ENCODE measurements at places on chromosomes 3 and 15.

- DNase-seq: no peak
These were observed 170.1 kb downstream of the IL5RA start for GRCh38 chr3:2940062-2940461.

DNA sequence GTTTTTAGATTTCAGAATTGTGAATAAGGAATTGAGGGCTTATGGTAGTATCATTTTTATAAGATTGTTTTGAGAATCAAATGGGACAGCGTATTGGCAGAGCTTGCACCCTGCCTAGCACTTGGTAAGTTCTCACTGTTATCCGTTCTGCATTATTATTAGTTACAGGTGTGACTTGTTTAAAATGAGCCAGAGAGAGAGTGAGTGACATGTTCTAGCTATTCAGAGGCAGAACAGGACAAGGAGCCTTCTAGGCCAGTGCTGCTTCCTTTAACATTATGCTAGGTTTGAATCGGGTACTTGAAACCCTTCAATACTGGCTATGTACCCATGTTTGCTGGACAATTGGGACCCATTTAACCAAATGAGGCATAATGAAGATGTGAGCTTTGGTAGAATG lies 133.7 kb downstream of the FILIP1L start:
- no peak for DNase-seq

DNA sequence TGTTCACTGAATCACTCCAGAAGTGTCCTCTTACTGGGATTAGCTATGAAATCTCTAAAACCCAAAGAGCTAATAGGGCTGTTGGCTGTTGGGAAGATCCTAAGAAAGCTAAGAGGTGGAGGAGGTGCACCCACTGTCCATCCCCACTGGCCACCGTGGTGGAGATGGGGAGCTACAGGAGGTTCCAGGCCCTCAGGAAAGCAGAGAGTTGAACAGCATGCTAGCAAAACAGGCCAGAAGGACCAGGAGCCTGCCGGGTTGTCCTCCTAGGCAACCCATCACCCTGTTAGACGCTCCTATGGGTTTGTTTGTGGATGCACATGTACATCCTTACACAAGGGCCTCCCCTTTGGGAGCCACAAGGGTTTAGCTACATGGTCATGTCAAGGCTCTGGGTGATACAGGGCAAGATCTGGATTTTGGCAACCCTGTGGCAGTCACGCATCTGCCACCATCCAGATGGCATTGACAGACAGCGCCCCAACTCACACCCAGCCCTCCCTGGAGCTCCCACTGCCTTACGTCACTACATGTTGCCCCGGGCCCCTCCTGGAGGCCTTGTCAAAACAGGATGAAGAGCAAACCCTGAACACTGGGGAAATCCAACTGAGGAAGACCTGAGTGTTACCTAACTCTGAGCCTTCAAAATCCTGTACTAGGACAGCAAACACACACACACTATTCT lies 208.1 kb downstream of the SLCO3A1 start:
- no peak for DNase-seq

- DNase-seq: no peak
These were observed 13.4 kb upstream of the HCN4 start for GRCh38 chr15:73382115-73382514.

DNA sequence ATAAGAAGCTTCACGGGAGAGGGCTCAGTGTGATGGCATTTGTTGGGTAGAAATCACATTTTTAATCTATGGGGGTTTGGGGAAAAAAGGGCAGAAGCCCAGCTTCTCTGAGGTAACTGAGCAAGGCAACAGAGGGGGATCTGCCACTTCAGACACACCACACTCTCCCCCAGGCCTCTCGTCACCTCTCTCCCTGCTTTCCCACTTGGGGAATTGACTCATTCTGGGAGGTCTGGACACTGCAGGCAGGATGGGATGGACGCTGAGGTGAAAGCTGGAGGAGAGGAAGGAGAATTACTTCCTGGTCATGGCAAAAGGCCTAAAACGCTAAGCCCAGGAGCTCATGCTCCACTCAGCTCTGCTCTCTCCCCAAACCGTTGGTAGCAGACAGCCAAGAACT lies 33.2 kb downstream of the MYO5C start:
- no peak for DNase-seq

GRCh38 chr3:147361454-147362420 lies 44.6 kb downstream of the ZIC4 start:
- DNase-seq: peak; percentile 71

DNA sequence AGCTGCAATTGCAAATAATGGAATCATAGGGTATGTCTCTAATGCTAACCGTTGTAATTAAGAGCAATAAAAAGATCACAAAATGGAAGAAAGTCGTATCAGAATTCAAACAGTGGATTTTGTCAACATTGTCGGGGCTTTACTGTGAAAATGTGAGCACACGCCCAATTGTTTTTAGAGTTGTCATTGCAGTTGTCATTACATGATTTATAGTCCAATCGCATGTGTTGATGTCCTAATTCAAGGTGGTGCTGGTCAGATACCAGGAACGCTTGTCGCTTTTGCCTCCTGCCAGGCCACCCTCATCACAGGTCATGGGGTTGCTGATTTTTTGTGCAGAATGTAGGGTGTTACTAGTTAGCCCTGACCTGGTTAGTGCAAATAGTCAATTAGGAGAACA lies 16.2 kb downstream of the TRPM1 start:
- DNase-seq: no peak

DNA sequence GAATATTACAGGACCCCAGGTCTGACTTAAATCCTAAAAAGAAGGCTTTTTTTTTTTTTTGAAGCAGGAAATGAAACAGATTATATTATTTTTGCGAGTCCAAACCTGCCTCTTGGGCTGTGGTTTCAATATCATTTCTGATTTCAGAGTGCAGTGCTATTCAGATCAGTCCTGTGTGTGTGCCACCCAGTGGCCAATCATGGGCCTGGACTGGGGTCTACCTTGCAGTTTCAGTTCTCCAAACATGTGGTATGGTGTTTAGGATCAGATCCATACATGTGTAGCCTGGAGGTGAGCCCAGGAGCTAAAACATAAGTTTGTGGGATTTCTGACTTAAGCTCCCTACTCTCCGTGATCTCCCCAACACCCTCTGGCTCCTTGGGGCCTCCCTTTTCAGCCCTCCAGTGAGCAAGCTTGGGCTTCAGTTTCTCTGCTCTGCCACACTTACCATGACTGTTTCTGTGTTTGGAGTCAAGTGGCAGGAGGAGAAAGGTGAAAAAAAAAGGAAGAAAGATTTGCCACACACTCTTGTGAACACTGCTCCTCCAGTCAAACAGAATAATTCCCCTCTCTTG lies 12.1 kb upstream of the THSD4 start:
- DNase-seq: no peak

DNA sequence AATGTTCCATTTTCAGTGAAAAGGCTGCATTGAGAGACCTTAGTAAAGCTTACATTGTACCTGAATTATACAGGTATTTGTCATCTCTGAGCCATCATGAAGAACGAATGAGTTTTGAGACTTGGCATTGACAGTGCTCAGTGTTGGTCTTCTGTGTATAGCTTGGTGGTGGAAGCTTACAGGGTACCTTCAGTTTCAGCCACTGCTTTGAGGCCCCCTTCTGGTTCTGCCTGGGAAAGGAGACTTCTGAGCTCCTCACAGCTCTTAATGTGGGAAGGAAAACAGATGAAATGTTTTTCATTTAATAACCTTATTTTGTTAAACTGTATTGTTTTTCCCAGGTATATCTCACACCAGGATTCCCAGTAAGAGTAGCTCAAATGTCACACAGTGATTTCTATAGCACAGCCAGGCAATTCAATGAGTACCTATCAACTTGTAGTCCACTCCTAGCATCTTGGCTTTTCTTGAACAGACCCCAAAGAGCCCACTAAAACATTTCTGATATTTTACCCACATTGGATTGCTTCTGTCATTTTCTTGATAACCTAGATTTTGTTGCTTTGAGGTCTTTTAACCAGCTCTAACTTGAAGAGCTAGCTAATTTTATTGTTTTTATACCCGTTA lies 5.6 kb downstream of the SERPINI1 start:
- peak; percentile 75 for DNase-seq

GRCh38 chr3:39205919-39206516 lies 13.6 kb upstream of the XIRP1 start:
- DNase-seq: no peak

DNA sequence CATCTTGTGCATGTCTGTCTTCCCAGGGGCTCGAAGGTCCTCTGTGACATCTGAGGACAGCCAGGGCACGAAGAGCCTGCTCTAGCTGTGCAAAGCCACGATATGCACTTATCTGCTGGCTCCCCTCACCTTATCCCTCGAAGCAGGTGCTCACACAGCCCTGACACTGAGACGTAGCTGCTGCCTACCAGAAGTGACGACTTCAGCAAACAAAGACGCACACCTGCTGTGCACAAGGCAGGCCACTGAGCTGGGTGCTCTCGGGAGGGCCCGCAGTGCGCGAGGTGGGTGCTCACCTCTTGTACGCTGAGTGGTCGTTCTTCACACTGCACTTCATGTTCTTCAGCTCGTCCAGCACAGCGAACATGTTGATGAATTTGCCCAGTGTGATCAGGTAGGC lies 37.3 kb downstream of the CYFIP1 start:
- no peak for DNase-seq

GRCh38 chr15:95169541-95170459 lies 938.4 kb downstream of the MCTP2 start:
- no peak for DNase-seq

GRCh38 chr3:19348941-19349564 lies 200.7 kb downstream of the KCNH8 start:
- DNase-seq: peak; percentile 48

GRCh38 chr3:28022916-28023315 lies 218.5 kb upstream of the CMC1 start:
- DNase-seq: no peak

DNA sequence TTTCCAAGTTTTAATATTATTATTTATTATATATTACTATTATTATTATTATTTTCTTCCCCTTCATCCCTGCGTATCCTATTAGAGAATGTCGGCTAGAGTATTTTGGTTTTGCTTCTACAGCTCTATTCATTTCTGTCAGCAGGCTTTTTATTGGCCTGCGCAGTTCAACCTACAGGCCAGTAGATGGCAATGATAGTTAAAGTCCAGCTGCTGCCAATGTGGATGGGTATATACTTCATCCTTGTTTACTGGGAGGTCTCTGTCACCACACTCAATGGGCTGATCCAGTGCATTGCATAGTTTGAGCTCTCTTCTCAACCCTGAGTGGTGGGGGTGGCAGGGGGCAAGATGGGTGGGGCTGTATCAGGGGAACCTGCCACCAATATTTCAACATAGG lies 799.8 kb downstream of the NSUN3 start:
- no peak for DNase-seq

- no peak for DNase-seq
These were observed 40.8 kb upstream of the SLC6A11 start for GRCh38 chr3:10775259-10775658.

DNA sequence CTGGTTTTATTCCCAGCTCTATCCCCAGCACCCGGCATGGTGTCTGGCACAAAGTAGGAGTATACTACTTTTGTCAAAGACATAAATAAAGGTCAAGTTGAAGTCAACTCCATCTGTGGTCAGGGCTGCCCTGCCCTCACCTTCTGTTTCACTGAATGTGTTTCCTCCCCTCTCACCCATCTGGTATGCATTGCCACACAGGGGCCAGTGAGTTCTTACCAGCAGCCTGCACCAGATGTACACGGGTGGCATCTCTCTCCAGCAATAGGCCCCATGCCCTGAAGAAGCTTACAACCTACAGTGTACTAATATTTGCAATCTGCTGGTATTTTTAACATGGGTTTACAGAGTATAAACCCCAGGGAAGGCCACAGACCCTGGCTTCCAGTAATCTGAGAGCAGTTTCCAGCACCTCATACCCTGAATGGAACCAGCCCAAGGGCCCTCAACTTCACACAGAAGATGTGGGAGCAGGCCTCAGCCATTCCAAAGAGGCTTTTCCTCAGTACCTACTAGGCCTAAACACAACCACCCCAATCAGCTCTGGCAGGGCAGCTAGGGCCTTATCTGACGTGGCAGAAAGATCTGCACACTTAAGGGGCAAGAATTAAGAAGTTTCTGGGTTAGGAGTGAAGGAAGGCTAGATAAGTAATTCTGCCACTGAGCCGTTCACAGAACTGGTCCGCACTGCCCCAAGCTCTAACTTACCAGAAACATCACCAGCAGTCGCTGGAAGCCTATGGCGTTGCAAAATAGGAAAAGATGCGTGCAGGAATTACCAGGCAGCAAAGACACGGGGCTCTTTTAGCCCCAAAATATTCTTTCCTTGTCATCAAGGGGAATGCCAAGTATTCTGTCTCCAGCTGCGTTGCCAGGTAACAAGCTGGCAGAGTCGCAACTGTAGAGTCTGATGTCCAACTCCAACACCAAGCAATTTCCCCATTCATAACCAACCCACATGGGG lies 2.1 kb downstream of the IDH2 start:
- no peak for DNase-seq

GRCh38 chr15:83999396-84000135 lies 236.0 kb upstream of the GOLGA6L4 start:
- DNase-seq: no peak

DNA sequence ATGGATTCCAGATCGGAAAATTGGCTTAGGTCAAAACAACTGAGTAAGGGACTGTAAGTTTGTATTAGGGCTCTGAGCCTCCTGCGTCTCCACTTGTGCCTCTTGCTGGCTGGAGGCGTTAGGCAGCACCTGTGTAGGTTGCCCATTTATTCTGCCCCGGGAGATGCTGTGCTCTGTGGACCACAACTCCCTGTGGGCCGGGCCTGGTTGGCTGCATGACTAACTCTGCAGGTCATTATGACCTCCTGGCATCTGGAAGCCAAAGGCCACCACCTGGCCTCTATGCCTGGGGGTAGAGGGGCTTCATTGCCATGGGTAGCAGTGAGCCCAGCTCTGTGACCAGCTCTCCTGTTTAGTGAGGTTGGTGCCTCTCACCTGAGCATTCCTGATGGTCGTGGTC lies 36.0 kb upstream of the BDH1 start:
- DNase-seq: no peak

- no peak for DNase-seq
These were observed 2.3 kb downstream of the RASGRP1 start for GRCh38 chr15:38562278-38562677.

DNA sequence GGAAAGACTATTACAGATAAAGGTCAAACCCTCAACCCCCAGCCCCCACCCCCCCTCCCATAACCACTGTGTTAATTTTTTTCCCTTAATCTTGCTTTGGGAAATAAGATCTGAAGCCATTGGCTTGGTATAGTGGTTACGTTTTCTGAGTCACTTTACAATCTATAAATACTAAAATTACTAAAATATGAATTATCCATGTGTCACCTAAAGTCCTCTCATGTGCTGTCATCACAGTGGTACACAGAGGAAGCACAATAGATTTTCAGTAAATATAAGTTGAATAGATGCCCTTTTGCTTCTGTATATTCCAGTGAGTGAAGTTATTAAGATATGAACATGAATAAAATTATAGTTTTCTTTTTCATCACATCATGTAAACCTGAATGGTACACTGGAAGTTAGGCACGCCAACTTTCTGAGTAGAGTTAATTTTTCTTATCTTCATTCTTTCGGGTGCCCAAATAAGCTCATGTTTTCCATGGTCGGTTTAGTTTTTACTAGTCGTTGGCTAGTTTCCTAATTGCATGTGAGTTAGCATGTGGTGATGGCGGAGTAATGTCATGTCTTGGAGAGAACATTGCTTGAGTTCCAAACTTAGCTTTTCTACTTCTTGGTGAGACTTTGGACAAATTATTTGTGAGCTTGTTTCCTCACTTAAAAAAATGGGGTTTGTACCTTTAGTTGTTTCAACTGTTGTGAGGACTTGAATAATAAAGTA lies 11.5 kb downstream of the PPP4R2 start:
- DNase-seq: no peak

All from K562 (cell line).